NCI-H2171 (cell line): ENCODE measurements at places on chromosomes 3 and 15.

GRCh38 chr3:139329364-139329850 is 14.4 kb upstream of the MRPS22 start:
- peak; percentile 67 for DNase-seq

- DNase-seq = peak; percentile 14
These were observed 8.4 kb downstream of the CDAN1 start for GRCh38 chr15:42728560-42728959.

GRCh38 chr3:30658328-30659052 is 52.1 kb downstream of the TGFBR2 start:
- DNase-seq = no peak

DNA sequence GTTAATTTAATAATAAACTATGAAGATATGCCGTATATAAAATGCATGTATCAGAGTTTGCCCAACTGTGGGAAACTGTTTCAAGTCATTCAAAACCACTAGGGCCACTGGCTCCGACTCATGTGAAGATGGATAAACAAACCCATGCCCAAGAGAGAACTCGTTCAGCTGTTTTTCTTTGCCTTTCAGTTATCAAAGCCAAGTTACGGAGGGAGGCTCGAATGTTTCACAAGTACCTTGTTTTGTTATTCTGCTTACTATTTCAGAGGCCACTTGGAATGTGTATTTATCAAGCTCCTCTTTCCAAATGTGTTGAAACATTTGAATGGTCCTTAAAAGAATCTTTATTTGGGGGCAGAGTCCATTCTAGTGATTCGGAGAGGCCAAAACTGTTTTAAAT is 82.1 kb downstream of the DUT start:
- no peak for DNase-seq

DNA sequence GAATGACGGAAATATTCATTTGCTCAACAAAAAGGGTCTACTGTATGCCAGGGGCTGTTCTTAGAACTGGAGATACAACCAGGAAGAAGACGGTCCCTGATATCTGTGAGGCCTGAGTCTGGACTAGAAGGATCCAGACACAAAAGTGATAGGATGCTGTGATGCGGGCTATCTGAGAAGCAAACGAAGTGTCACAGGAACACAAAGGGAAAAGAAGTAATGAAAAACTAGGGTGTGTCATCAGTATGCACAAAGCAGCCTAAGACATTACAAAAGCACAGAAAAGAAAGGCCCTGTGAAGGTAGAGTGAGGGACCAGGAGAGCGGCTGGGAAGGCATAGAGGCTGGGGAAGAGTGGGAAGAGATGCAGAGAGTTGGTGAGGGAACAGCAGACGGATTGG is 63.3 kb upstream of the C3orf80 start:
- no peak for DNase-seq

DNA sequence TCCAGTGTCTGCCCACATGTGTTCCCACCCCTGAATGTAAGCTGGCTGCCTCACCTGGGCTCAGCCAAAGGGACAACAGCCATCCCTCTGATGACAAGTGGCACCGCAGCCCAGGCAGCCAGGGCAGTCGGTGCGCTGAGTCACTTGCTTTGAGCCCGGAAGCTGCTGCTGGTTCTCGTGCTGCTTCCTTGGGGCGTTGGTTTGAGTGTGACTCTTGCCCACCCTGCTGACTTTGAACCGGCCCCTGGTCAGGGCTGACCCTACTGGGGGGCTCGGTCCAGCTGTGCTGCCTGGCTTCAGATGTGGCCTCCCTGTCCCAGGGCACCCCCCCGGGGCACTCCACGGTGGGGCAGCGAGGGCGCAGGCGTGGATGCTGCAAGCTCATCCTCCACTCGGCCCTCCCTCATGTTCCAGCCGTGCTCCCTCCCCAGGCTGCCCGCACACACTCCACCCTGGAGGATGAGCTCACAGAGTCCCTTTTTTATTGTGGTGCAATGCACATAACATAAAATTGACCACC is 62.1 kb downstream of the EFCAB12 start:
- no peak for DNase-seq

DNA sequence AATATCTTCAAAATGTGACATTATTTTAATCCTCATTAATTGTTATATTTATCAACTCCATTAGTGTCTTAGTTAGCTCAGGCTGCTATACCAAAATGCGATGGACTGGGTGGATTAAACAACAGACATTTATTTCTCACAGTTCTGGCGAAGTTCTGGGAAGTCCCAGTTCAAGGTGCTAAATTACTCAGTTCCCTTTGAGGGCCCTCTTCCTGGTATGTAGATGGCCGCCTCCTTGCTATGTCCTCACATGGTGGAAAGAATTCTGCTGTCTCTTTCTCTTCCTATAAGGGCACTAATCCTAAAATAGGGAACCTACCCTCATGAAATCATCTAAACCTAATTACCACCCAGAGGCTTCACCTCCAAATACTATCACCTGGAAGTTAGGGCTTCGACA is 38.8 kb upstream of the DUT start:
- no peak for DNase-seq

DNA sequence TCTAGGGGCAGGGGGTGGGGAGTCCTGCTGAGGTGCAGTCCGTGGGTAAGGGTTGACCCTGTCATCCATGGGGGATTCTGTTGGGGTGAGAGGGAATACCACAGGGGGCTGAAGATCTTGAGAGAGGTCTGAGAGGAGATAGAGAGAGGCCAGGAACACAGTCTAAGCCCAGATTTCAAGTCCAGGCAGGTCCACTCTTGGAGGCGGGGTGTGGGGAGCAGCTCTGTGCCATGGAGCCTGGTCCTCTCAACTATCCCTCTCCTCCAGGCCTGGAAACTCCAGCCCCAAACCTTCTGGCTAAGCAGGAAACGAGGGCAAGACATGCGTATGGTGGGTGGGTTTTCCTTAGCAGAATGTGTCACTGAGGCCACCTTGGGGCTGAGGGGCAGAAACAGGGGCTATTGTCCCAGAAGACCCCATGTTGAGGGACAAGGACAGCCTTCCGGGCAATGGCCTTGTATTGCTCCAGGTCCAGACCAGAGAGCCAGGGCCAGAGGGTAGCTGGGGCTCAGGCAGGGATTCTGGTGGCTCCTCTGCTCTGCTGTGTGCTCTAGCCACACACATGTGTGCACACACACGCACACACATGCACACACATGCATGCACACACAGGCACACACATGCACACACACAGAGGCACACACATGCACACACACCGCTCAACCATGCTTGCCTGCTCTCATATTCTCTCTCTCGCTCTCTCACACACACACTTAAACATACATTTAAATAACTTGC is 48.6 kb upstream of the MAGEF1 start:
- no peak for DNase-seq

DNA sequence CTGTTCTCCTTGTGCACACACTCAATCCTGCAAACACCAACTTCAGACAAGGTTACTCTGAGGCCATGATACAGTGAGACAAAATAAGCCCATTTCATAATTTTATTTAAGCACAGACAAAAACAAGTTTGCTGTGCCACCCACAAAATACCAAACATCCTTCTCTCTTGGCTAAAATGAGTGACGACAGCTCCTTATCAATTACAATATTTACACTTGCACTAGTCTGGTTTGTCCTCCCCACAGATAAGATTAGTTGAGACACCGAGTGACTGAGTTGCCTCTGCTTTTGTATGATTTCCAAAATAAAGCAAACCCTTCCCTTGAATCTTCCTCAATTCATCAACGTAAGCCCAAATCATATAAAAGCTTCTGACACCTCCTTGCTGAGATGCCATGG is 233.5 kb upstream of the ATP10A start:
- no peak for DNase-seq

DNA sequence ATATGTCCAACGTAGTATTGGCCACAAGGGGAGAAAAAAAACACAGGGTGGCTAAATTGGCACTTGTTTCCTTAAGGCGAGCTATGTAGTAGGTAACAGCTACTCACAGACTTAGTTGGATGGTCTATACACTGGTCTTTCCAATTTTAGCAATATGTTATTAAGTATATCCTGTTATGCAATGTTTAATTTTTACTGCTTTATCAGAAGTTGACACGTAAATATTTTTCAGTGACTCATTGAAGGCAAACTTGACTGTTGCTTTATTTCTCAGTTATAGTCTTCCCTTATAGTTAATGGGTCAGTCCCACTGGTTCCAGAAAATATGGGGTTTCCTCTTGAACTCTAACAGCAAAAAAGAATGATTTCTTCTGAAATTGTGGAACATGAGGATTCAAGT is 46.5 kb downstream of the ADPGK start:
- DNase-seq = no peak

DNA sequence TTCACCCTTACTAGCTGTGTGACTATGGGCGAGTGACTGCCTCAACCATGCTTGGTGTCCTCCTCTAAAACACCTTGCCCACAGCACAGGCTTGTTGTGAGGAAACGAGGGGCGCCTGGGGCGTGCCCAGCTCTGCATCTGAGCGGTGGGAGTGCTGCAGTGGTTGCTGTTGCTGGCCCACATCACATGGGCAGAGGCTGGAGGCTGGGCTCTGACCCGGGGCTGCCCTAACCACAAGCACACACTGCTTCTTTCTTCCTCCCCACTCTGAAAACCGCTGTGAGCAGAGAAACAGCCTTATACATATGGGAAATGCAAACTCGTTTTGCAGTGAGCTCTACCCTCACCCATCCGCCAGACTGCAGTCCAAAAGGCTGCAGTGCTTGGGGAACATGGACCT is 74.8 kb upstream of the RPL32 start:
- no peak for DNase-seq

DNA sequence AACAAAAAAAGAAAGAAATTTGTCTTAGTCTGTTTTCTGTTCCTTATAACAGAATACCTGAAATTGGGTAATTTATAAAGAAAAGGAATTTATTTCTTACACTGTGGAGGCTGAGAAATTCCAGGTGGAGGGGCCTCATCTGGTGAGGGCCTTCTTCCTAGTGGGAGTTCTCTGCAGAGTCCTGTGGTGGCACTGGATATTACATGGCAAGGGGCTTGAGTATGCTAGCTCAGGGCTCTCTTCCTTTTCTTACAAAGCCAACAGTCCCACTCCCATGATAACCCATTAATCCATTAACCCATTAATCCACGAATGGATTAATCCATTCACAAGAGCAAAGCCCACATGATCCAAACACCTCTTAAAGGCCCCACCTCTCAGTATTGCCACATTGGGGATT is 2.9 kb upstream of the SATB1 start:
- DNase-seq = no peak

DNA sequence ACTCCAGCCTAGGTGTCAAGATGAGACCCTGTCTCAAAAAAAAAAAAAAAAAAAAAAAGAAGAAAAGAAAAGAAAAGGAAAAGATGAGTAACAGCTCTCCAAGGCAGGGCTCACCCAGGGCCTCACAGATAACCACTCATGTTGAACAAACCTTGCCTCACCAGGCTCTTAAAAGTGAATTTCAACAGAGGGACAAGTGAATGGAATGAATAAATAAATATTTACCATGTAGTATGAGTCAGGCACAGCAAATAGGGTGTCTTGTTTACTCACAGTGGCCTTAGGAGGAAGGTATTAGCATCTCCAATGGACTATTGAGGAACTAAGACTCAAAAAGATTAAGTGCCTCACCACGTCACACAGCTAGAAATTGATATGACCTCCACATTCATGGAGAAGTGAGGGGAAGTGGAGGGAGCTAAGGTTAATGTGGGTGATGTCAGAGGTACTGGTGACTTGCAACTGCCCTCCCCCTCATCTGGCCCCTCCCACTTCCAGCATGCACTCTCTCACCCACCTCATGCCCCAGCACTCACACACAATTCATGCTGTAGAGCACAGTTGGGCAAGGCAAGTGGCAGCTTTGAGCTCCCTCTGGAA is 255.5 kb downstream of the UACA start:
- no peak for DNase-seq

DNA sequence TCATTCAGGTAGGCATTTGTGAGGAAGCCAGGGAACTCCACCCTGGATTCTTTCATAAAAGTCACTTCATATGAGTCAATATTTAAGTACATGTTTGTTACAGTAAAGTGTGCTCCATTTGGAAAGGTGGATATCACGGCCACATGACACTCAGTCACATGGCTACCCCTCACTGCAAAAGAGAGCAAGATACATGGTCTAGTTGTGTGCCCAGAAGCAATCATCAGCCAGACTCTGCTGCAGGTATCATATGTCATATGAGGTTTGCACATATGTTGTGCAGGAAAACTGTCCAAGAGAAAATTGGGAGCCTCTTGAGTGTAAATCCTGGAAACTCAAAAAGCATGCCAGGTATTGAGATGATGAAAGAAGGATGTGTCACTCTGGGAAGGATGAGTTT is 55.0 kb upstream of the NMNAT3 start:
- DNase-seq = peak; percentile 63

GRCh38 chr3:179865861-179866505 is 170.8 kb downstream of the PEX5L start:
- DNase-seq = no peak

GRCh38 chr3:139236336-139236735 is 107.5 kb upstream of the MRPS22 start:
- DNase-seq = no peak

- no peak for DNase-seq
These were observed 2.2 kb upstream of the FBLN2 start for GRCh38 chr3:13546667-13547171.

DNA sequence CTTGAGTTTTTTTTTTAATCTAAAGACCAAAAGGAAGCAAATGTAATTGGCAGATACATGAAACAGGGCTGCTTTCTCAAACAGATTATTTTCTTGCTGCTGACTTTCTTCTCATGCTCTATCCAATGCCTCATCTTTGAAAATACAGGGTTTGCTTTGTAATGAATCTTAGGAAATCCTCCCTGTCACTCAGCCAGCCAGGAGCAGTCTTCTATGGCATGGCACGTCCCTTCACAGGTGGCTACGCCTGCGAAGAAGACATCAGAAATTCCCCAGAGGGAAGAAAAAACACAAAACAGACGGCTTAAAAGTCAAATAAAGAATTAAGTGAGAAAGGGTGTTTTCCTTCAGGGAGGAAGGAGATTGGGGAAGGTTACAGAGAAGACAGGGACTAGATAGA is 242.5 kb downstream of the IGSF11 start:
- DNase-seq = no peak

DNA sequence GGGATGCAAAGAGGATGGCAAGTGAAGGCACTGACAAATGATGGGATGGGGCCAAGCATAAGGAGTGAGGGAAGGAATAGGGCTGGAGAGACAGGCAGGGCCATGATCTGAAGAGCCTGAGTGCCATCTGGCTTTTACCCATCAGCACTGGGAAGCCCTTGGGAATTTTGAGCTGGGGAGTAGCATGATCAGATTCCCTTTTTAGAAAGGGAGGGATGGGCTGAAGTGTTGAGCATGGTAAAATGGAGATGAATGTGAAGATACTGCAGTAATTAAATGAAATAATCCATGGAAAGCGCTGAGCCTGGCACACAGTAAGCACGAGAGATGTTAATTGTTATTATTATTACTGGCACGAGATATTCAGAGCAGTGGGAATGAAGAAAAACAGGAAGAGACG is 9.9 kb downstream of the RBP1 start:
- DNase-seq = peak; percentile 97

GRCh38 chr15:100934726-100935125 is 15.6 kb downstream of the LRRK1 start:
- DNase-seq = no peak

DNA sequence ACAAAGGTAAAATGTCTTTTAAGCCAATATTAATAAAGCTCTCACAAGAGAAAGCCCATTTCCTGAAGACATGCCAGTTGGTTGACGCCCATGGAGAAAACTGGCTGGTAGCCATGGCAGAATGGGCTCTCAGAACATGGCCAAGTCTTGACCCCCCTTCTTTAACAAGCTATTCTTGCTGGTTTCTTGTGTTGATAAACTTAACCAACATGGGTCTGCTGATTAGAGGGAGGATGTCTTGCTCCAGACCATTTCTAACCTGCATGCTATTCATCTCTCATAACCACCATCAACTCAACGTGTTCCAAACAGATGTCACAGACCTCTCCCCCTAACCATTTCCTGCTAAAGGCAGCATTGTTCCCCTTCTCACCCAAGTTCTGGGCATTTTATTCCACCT is 25.7 kb downstream of the NTRK3 start:
- no peak for DNase-seq
